Stomach (tissue), 19 donors: ENCODE measurements at places on chromosomes 4 and X. TPM values are rescaled to one million over a fixed set of nuclear protein-coding genes. Genes with fewer than 3 reads are reported as not detected.

HAUS3 gene
- polyA plus RNA-seq = 7.4 TPM

MAGEB2 gene
- not detected for polyA plus RNA-seq

IQCM gene
- polyA plus RNA-seq = not detected

PCYT1B gene
- polyA plus RNA-seq = 0.28 TPM

HAND2 gene
- 1.9 TPM for polyA plus RNA-seq

RPA4 gene
- polyA plus RNA-seq = not detected

ACE2 gene
- 1.1 TPM for polyA plus RNA-seq

XKRX gene
- not detected for polyA plus RNA-seq

PAGE4 gene
- not detected for polyA plus RNA-seq

NPY2R gene
- 0.08 TPM for polyA plus RNA-seq

CLDN22 gene
- not detected for polyA plus RNA-seq

RHOXF2 gene
- not detected for polyA plus RNA-seq

NXF2B gene
- not detected for polyA plus RNA-seq

CORIN gene
- polyA plus RNA-seq = 0.33 TPM

AMBN gene
- not detected for polyA plus RNA-seq

ADGRG2 gene
- polyA plus RNA-seq = 1.2 TPM

CLDN34 gene
- polyA plus RNA-seq = 0.18 TPM

SRPX gene
- 59.0 TPM for polyA plus RNA-seq

GRCh38 chr4:58809948-58810347, 1699.8 kb upstream of the IGFBP7 start:
- no peaks in the 10 kb centered on the region for H3K27me3 ChIP-seq
- H3K36me3 ChIP-seq = no peaks in the 10 kb centered on the region
- no peak overlapping the region for H3K4me3 ChIP-seq
- no peaks in the 10 kb centered on the region for H3K4me1 ChIP-seq

GRCh38 chr4:186037692-186038658, 31.0 kb upstream of the TLR3 start:
- H3K4me3 ChIP-seq = no peak overlapping the region
- H3K36me3 ChIP-seq = no peaks in the 10 kb centered on the region
- peak; percentile 49 for DNase-seq
- peaks cover 17% of the 10 kb centered on the region for H3K4me1 ChIP-seq
- peak overlapping the region; percentile 77 for H3K27ac ChIP-seq
- H3K27me3 ChIP-seq = no peaks in the 10 kb centered on the region

DNA sequence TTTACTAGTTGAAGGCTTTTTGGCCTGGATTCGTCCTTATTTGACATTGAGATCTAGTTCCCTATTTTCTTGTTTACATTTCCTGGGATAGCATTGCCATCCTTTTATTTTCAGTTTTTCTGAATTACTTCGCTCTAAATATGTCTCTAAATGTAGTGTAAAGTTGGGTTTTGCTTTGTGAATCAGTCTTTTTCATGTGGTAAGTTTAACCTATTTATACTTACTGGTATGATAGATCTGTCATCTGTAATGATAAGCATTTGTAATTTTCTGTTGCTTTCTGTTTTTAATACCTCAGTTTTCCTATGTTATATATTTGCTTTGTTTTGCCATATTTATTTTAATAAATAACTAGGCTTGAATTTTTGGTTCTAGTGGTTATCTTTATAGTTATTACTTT, 6.7 kb downstream of the PDK3 start:
- H3K27ac ChIP-seq = no peak overlapping the region
- H3K4me1 ChIP-seq = no peaks in the 10 kb centered on the region
- DNase-seq = no peak
- no peaks in the 10 kb centered on the region for H3K27me3 ChIP-seq
- no peak overlapping the region for H3K4me3 ChIP-seq

- no peaks in the 10 kb centered on the region for H3K36me3 ChIP-seq
- no peak overlapping the region for H3K27ac ChIP-seq
- no peak for DNase-seq
- no peaks in the 10 kb centered on the region for H3K4me1 ChIP-seq
Measured at GRCh38 chrX:29012867-29013266, 425.6 kb downstream of the IL1RAPL1 start.

- no peak overlapping the region for H3K27ac ChIP-seq
- no peaks in the 10 kb centered on the region for H3K27me3 ChIP-seq
- H3K36me3 ChIP-seq = no peaks in the 10 kb centered on the region
- no peak overlapping the region for H3K4me3 ChIP-seq
- no peak for DNase-seq
Measured at GRCh38 chrX:53356186-53356585, 66.3 kb downstream of the SMC1A start.

- no peaks in the 10 kb centered on the region for H3K36me3 ChIP-seq
- no peak for DNase-seq
- no peak overlapping the region for H3K4me3 ChIP-seq
- peaks cover 19% of the 10 kb centered on the region for H3K27me3 ChIP-seq
- no peak overlapping the region for H3K27ac ChIP-seq
Measured at GRCh38 chrX:103220511-103221323, 5.8 kb downstream of the BEX4 start.

DNA sequence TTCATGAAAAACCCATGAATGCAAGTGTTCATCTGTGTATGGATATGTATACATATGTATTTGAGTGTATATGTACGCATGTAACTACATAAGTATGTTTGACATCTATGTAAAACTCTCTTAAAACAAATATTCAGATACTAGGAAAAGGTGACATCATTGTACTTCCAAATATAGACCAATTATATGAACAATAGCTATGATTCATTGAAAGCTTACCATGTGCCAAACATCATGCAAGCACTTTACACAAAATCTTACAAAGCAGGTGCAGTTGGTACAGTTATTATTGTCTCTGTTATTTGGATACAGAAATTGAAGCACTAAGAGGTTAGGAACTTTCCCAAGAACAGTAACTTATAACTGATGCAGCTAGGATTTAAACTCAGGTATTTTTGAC, 21.4 kb downstream of the MAGEB17 start:
- no peak overlapping the region for H3K4me3 ChIP-seq
- H3K4me1 ChIP-seq = no peaks in the 10 kb centered on the region
- H3K27ac ChIP-seq = no peak overlapping the region
- H3K36me3 ChIP-seq = no peaks in the 10 kb centered on the region
- no peaks in the 10 kb centered on the region for H3K27me3 ChIP-seq

GRCh38 chr4:166274136-166274761, 401.2 kb downstream of the TLL1 start:
- no peak overlapping the region for H3K4me3 ChIP-seq
- H3K36me3 ChIP-seq = no peaks in the 10 kb centered on the region
- H3K27me3 ChIP-seq = no peaks in the 10 kb centered on the region

- H3K4me1 ChIP-seq = no peaks in the 10 kb centered on the region
- no peaks in the 10 kb centered on the region for H3K27me3 ChIP-seq
- DNase-seq = no peak
- no peak overlapping the region for H3K4me3 ChIP-seq
- H3K27ac ChIP-seq = no peak overlapping the region
- H3K36me3 ChIP-seq = no peaks in the 10 kb centered on the region
Measured at GRCh38 chrX:41302370-41302769, 31.6 kb upstream of the DDX3X start.

DNA sequence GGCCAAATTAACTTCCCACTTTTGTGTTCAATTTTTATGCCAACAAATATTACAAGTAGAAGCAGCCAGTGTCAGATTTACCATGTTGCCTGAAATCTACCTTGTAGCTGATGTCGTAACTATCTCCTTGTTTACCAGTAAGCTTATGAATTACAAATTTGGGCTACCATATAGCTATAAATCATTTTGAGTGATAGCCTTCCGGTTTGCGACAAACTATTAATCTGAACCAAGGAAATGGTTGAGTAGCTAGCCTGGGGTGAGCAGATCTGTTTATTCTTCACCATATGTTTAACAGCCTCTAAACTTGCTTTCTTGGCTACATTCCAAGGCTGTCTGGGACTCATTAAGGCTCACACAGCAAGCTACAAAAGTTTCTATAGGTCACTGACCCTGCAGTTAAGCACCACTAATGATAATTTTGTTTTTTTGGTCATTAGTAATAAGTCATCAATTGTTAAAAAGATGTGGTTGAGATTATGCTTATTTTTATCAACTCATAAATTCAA, 218.7 kb upstream of the SPOCK3 start:
- no peak overlapping the region for H3K4me3 ChIP-seq
- H3K27me3 ChIP-seq = no peaks in the 10 kb centered on the region
- no peak for DNase-seq
- no peak overlapping the region for H3K27ac ChIP-seq
- no peaks in the 10 kb centered on the region for H3K4me1 ChIP-seq

- no peaks in the 10 kb centered on the region for H3K36me3 ChIP-seq
- H3K4me3 ChIP-seq = no peak overlapping the region
- H3K4me1 ChIP-seq = no peaks in the 10 kb centered on the region
- no peaks in the 10 kb centered on the region for H3K27me3 ChIP-seq
- H3K27ac ChIP-seq = no peak overlapping the region
Measured at GRCh38 chr4:134531013-134531412, 329.4 kb upstream of the PABPC4L start.

DNA sequence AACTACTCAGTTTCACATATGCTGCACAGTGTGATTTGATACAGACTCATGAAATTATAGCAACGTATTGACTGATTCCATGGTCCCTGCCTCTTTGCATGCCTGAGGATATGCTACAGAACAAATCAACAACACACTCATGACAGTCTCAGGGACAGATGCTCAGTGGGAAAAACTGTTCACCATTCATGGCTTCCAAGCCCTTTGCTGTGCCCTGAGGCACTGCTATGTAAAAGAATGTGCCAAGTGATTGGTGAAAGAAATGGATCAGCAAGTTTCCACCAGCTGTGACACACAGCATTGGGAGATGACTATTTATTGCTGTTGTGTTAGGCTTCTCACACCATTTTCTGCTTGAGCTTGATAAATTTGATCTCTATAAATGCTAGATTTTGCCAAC, 825.6 kb upstream of the INTU start:
- no peak overlapping the region for H3K4me3 ChIP-seq
- H3K4me1 ChIP-seq = no peaks in the 10 kb centered on the region
- H3K27me3 ChIP-seq = no peaks in the 10 kb centered on the region
- H3K36me3 ChIP-seq = no peaks in the 10 kb centered on the region
- H3K27ac ChIP-seq = no peak overlapping the region
- no peak for DNase-seq

DNA sequence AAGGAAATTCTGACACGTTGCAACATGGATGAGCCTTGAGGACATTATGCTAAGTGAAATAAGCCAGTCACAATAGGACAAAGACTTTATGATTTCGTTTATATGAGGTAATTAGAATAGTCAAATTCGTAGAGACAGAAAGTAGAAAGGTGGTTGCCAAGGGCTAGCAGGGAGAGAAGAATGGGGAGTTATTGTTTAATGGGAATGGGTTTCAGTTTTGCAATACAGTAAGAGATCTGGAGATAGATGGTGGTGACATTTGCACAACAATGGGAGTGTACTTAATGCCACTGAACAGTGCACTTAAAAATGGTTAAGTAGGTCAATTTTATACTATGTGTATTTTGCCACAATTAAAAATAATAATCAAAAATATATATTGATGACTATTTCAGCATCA, 43.4 kb upstream of the TMEM154 start:
- H3K4me3 ChIP-seq = no peak overlapping the region
- no peaks in the 10 kb centered on the region for H3K4me1 ChIP-seq
- H3K27me3 ChIP-seq = no peaks in the 10 kb centered on the region
- H3K36me3 ChIP-seq = no peaks in the 10 kb centered on the region
- DNase-seq = no peak

DNA sequence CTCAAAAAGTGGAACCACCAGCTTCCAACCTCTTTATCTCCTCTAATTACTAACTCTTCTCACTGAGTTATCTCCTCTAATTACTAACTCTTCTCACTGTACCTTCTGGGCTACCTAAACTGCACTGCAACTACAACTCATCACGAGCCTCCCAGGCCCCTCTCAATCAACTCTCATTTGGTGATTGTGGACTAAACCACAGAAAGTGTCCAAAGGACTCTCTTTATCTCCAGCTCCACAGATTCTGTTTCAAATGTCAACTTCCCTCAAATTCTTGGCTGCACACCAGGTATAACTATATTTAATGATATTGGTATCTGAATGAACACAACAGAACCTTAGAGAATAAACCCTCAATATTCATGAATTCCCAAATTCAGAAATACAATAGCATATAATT, 182.9 kb downstream of the MAML3 start:
- no peak overlapping the region for H3K4me3 ChIP-seq
- DNase-seq = no peak
- no peaks in the 10 kb centered on the region for H3K27me3 ChIP-seq
- H3K4me1 ChIP-seq = peaks cover 68% of the 10 kb centered on the region
- no peak overlapping the region for H3K27ac ChIP-seq

DNA sequence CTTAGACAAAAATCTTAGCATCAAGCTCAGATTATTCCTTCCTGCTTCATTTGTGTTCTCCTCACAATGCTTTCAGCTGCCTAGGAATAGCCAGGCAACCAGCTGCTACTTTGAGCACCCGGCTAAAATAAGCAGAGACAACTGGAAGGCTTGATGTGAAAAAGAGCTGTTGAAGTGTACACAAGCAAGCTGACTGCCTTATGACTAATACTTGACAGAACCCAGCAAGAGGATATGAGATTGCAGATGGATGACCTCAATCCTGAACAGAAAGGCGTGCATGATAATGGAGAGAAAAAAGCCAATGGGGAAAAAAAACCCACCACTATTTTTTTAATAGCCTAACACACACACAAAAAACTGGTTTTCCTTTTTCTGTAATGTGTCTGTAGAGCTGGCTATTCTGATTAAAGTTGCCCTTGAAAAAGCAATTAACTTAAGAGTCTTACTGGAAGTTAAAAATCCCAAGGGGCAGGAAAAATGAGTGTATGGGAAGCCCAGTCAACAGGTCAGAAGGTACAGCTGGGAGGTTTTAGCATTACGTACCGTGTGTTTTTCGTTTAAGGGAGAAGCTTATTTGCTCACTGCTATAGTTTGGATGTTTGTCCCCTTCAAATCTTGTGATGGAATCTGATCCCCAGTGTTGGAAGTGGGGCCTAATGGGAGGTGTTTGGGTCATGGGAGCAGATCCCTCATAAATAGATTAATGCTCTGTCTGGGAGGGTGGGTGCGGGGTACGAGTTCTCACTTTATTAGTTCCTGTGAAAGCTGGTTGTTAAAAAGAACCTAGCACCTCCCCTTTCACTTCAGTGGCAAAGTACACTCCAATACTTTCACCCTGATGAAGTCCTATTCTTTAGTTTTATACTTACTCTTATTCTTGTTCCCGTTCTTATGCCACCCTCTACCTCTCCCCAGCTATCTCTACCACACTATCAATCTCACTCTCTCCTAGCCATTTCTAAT, 37.1 kb upstream of the HERC6 start:
- H3K4me3 ChIP-seq = no peak overlapping the region
- no peaks in the 10 kb centered on the region for H3K27me3 ChIP-seq
- no peaks in the 10 kb centered on the region for H3K36me3 ChIP-seq
- no peak overlapping the region for H3K27ac ChIP-seq

- no peak for DNase-seq
- H3K36me3 ChIP-seq = no peaks in the 10 kb centered on the region
- H3K4me3 ChIP-seq = no peak overlapping the region
- H3K4me1 ChIP-seq = no peaks in the 10 kb centered on the region
Measured at GRCh38 chrX:47112316-47112954, 32.1 kb downstream of the NDUFB11 start.
